Activated naive CD8-positive, alpha-beta T cell treated with anti-CD3 and anti-CD28 coated beads, Interleukin-2, amount 10 ng/mL, durations not matched to agents 7 days and 5 days (primary cell): ENCODE measurements at places on chromosomes 11 and 22. TPM values are rescaled to one million over a fixed set of nuclear protein-coding genes. Genes with fewer than 3 reads are reported as not detected.

USH1C gene
- not detected for total RNA-seq

POU2F3 gene
- total RNA-seq, result not detected

SCGB1A1 gene
- not detected for total RNA-seq

NPAS4 gene
- total RNA-seq, result 0.23 TPM

MUC5AC gene
- not detected for total RNA-seq

MUC2 gene
- not detected for total RNA-seq

- H3K4me3 ChIP-seq, result no peak overlapping the region
- H3K4me1 ChIP-seq, result peaks cover 3% of the 10 kb centered on the region
- no peak overlapping the region for H3K27ac ChIP-seq
- DNase-seq, result no peak
- peaks cover 10% of the 10 kb centered on the region for H3K36me3 ChIP-seq
- H3K27me3 ChIP-seq, result no peaks in the 10 kb centered on the region
Observed at GRCh38 chr22:37616201-37617083, 7.8 kb downstream of the GGA1 start.

- no peaks in the 10 kb centered on the region for H3K4me1 ChIP-seq
- DNase-seq, result no peak
- no peak overlapping the region for H3K27ac ChIP-seq
- H3K36me3 ChIP-seq, result no peaks in the 10 kb centered on the region
Observed at GRCh38 chr11:103344886-103345285, 235.7 kb downstream of the DYNC2H1 start.

DNA sequence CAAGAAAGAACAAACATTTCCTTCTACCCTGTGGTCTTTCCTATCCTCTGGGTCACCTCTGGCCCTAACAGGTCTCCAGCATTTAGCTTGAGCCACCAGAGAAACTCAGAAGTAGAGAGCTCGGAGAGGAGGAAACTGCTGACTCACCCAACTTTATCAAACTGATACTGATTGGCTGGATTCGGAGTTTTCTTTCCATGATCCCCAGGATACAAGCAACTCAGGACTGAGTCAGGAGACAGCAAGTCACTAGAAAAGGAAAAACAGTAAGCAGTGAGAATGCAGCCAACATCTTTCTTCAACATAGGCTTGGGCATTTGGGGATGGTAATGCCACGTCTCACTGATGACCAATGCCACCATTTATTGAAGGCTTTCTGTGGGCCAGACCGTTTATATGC, 32.7 kb downstream of the THOC5 start:
- H3K27me3 ChIP-seq, result no peaks in the 10 kb centered on the region
- H3K4me1 ChIP-seq, result no peaks in the 10 kb centered on the region
- peak overlapping the region; percentile 68 for H3K27ac ChIP-seq
- no peak overlapping the region for H3K4me3 ChIP-seq

GRCh38 chr11:118319337-118319707, 14.8 kb downstream of the CD3E start:
- peaks cover 31% of the 10 kb centered on the region for H3K36me3 ChIP-seq
- peaks cover 59% of the 10 kb centered on the region for H3K4me1 ChIP-seq
- peak overlapping the region; percentile 1 for H3K4me3 ChIP-seq
- peak overlapping the region; percentile 31 for H3K27ac ChIP-seq
- no peak for DNase-seq

DNA sequence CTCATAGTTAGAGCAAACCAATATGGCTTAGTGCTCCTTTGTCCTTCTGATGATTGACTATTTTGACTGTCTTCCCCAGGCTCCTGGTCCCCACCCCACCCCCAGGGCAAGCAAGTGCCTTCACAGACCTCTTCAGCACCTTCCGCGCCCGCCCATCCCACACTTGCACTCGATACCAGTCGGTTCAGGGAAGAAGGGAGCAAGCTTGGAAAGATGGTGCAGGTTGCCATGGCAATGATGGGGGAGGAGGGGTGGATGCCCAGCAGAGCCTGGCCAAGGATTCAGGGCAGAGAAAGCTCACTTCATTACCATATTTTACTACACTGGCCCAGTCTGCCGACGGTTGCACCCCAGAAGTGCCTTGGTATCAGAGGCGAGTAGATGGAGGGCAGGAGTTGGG, 2.2 kb downstream of the TMEM132A start:
- no peak for DNase-seq
- H3K27ac ChIP-seq, result no peak overlapping the region
- peaks cover 25% of the 10 kb centered on the region for H3K27me3 ChIP-seq

DNA sequence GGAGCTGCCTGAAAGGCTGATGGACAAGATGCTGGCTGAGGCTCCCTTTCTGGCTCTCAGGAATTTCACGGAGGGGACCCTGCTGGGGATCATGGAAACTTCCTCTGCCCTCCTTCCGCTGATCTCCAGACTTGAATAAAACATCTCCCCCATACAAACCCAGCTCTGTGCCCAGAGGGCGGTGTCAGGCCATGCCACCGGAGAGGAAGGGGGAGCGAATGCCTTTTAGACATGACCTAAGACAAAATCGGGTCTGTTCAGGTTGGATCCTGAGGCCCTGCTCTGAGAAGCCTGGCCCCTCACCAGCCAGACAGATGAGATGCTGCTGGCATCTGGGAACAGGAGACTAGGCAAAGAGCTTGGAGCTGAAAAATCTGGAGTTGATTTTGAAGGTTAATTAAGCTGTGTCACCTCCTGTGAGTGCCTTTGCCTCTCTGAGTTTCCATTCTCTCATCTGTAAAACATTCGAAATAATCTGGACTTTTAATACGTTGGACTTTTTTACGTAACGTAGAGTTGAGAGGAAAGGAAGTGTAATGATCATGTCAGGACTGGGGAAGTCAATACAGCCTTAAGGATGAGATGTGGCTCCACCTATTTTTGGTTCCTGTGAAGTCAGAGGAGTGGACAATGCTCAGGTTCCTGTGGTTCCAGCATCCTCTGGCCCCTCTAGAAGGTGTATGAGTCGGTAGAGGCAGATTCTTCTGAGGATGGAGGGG, 163.6 kb downstream of the ST3GAL4 start:
- H3K36me3 ChIP-seq, result no peaks in the 10 kb centered on the region
- H3K4me1 ChIP-seq, result peaks cover 2% of the 10 kb centered on the region
- DNase-seq, result no peak
- peaks cover 3% of the 10 kb centered on the region for H3K27me3 ChIP-seq
- H3K27ac ChIP-seq, result no peak overlapping the region

DNA sequence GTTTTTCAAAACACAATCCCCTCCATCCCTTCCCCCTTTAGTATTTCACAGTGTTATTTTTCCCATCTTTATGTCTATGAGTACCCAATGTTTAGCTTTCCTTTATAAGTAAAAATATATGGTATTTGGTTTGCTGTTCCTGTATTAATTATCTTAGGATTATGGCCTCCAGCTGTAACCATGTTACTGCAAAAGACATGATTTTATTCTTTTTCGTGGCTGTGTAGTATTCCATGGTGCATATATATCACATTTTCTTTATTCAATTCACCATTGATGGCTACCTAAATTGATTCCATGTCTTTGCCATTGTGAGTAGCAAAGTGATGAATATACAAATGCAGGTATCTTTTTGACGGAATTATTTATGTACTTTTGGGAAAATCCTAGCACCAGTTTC, 346.4 kb upstream of the CNTN5 start:
- H3K27me3 ChIP-seq, result no peaks in the 10 kb centered on the region
- H3K27ac ChIP-seq, result no peak overlapping the region
- no peaks in the 10 kb centered on the region for H3K36me3 ChIP-seq

DNA sequence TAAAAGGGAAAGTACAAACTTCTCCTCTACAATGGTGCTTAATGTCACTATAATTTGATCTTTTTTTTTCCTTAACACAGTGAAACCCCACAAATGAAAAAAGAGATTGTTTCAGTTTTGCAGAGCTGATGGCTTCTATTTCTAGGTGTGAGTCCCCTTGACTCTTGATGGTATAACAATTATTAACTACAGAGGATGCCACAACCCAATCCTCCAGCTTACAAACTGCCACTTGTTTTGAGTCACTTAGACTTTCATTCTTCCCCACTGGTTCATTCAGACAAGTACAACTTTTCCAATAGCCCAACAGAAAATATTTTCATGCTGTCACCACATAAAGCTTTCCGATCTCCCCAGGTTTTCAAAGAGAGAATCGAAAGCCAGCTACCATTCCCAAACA, 812.2 kb downstream of the LRRC4C start:
- no peaks in the 10 kb centered on the region for H3K36me3 ChIP-seq
- H3K4me1 ChIP-seq, result no peaks in the 10 kb centered on the region
- H3K27ac ChIP-seq, result no peak overlapping the region
- H3K27me3 ChIP-seq, result no peaks in the 10 kb centered on the region
- H3K4me3 ChIP-seq, result no peak overlapping the region
- no peak for DNase-seq

DNA sequence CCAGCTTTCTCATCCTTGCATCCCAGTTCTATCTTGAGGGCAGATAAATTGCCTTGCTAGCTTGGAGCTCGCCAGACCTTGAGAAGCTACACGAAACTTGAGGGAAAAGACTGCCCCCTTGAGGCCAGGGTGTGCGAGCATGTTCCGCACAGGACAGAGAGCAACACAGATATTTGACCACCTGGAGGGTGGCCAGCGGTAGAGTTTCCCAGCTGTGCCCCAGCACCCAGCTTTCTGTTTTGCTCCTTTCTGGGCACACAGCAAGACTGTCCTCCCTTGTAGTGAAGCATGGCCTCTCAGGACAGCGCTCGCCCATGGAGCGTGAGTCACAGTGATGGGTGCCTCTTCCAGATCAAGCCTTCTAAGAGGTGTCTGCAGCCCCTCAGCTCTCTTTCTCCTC, 23.5 kb downstream of the SPATA19 start:
- no peaks in the 10 kb centered on the region for H3K4me1 ChIP-seq
- no peak overlapping the region for H3K27ac ChIP-seq
- H3K4me3 ChIP-seq, result no peak overlapping the region
- no peaks in the 10 kb centered on the region for H3K36me3 ChIP-seq

GRCh38 chr11:130314750-130315285, at the start of gene ZBTB44:
ZBTB44 (minus strand) TSS chr11:130314917; CDS start chr11:130261873, 53,044 bp downstream.
- H3K36me3 ChIP-seq, result no peaks in the 10 kb centered on the region
- no peaks in the 10 kb centered on the region for H3K27me3 ChIP-seq
- peak; percentile 85 for DNase-seq
- H3K4me3 ChIP-seq, result peak within 1 kb of the TSS; percentile 95
- H3K4me1 ChIP-seq, result peaks cover 25% of the 10 kb centered on the region
- H3K27ac ChIP-seq, result peak within 1 kb of the TSS; percentile 93

DNA sequence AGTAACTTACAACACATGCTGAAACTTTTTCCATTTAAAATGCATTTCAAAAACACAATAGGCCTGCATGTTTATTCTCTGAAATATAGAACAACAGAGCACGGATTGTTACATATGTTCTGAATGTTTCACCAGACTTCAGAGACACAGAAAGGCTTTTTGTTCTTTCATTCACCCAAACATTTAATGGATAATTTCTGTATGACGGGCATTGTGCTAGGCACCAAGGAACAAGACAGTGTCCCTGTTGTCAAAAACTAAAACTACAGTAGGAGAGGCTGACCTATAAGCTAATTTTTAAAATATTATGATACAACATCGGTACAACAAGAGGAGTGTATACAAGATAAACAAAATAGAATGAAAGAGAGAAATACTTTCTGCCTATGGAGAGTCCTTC, 81.9 kb upstream of the TEAD1 start:
- no peaks in the 10 kb centered on the region for H3K36me3 ChIP-seq
- no peak overlapping the region for H3K27ac ChIP-seq
- no peaks in the 10 kb centered on the region for H3K4me1 ChIP-seq
- no peak for DNase-seq
- H3K27me3 ChIP-seq, result peaks cover 8% of the 10 kb centered on the region

DNA sequence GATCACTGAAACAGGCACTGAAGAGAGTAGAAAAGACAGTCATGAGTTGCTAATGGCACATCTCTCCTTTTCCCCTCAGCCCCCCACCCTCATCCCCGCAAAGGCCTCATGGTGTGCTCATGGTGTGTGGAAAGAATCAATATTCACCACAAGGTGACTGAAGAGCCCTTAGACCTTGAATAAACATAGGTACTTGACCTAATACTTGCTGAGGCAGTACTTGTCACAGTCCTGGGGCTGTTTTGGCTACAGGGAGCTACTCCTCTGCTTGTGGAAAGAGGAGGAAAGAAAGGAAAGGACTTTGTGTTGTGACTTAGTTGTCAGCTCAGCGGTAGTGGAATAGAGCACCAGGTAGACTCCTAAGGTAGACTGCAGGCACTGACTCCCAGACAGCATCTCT, 537.8 kb upstream of the CCDC179 start:
- H3K27ac ChIP-seq, result no peak overlapping the region
- H3K27me3 ChIP-seq, result no peaks in the 10 kb centered on the region
- H3K4me1 ChIP-seq, result no peaks in the 10 kb centered on the region

GRCh38 chr11:125772834-125773505, 5.7 kb downstream of the PATE2 start:
- H3K27ac ChIP-seq, result no peak overlapping the region
- H3K4me3 ChIP-seq, result no peak overlapping the region
- H3K27me3 ChIP-seq, result peaks cover 7% of the 10 kb centered on the region
- no peaks in the 10 kb centered on the region for H3K36me3 ChIP-seq

GRCh38 chr11:123166071-123166559, 28.9 kb downstream of the CLMP start:
- peaks cover 7% of the 10 kb centered on the region for H3K27me3 ChIP-seq
- no peak overlapping the region for H3K27ac ChIP-seq
- DNase-seq, result peak; percentile 47
- H3K4me3 ChIP-seq, result no peak overlapping the region

DNA sequence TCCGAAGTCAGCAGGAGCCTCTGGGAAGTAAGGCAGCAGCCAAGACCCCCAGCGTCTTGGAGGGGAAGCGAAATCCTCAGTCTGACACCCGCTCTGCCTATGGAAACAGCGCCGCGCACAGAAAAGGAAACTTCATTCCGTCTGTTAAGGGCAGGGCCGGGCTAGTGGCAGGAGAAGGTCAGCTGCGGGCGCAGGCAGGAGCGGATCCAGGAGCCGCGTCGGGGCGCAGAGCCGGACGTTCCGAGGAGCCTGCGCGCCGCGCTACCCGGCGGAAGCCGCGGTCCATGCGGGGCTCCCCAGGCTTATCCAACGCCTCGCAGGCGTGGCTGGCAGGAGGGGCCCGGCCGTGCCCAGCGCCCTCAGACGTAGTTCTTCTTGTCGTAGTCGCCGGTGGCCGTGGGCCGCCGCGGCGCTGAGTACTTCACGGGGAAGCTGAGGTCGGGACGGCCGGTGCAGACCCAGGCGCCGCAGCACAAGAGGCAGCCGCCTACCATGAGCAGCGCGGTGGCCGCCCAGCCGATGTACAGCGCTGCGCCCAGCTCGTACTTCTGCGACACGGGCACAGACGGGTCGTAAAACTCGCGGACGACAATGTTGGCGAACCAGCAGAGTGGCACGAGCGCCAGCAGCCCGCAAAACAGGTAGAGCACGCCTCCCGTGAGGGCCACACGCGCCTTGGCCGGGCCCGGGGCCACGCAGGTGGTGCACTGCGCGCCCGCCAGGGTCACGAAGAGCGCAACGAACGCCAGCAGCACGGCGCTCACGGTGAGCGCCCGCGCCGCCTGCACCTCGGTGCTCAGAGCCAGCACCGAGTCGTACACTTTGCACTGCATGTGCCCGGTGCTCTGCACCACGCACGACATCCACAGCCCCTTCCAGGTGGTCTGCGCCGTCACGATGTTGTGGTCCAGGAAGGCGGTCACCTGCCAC, 705 bp downstream of the CLDN5 start:
- H3K27ac ChIP-seq, result no peak overlapping the region
- peak overlapping the region; percentile 48 for H3K4me3 ChIP-seq
- DNase-seq, result peak; percentile 55
- peaks cover 2% of the 10 kb centered on the region for H3K4me1 ChIP-seq
